ENCODE measurements at places on chromosomes 6 and 20.

- DNase-seq = no peak
These were observed 465 bp upstream of the KCNS1 start for GRCh38 chr20:45101333-45101850.

- DNase-seq = no peak
These were observed 78.1 kb downstream of the UST start for GRCh38 chr6:148824960-148825359.

DNA sequence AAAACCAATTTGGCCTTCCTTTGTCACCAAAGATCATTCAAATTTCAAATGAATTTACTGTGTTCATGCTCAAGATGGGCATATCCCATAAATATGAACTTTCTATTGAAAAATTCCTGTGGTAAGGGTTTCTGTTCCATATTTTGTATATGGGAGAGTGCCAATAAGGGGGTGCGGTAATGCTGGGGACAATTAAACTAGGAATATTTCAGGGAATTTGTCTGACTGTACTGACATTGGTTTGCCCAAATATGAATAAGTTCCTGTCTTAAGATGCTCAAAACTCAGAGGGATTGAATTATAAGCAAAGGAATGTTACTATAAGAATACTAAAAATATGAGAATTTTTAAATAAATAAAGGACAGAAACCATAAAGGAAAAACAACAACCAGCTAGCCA, 553.0 kb upstream of the MARCKS start:
- no peak for DNase-seq

GRCh38 chr6:166005944-166006899, 161.4 kb downstream of the TBXT start:
- peak; percentile 84 for DNase-seq

- DNase-seq = no peak
These were observed 9.7 kb downstream of the BTN3A1 start for GRCh38 chr6:26411751-26412150.

GRCh38 chr20:57960803-57961575, 251.2 kb upstream of the PMEPA1 start:
- DNase-seq = no peak

- no peak for DNase-seq
These were observed 30.1 kb upstream of the MBOAT1 start for GRCh38 chr6:20242397-20242796.

GRCh38 chr6:45423111-45423823, 45.5 kb upstream of the SUPT3H start:
- DNase-seq = no peak

DNA sequence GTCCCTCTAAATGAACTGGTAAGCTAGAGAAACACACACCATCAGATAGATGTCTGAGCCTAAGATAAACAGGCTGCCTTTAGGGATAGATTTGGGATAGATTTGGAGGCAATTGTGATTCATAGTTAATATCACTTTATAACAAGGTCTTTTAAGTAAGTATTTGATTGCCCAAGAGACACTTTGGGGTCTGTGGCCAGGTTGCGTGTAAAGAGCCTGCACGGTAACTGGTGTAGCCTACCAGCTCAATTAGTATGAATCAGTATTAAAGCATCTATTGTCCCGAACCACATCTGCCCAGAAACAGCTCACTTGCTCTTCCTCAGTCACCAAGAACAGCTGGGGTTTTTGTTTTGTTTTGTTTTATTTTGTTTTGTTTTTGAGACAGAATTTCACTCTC, 193.3 kb downstream of the SASH1 start:
- DNase-seq = no peak

DNA sequence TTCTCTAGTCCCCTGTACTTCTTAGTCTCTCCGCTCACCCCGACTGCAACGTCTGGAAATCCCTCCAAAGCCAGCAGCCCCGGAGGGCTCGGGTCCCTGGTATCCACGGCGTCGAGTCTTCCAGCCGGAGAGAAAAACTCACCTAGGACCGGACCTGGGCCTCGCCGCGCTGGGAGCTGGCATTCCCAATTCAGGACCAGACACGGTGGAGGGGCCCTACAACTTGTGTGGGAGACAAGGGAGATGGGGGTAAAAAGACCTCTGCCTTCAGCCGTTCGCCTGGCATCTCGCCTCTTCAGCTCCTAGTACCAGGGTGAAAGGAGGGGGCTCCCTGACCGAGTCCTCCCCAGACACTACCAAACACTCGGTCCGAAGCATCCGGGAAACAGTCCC, 64.3 kb downstream of the GPX5 start:
- DNase-seq = no peak

DNA sequence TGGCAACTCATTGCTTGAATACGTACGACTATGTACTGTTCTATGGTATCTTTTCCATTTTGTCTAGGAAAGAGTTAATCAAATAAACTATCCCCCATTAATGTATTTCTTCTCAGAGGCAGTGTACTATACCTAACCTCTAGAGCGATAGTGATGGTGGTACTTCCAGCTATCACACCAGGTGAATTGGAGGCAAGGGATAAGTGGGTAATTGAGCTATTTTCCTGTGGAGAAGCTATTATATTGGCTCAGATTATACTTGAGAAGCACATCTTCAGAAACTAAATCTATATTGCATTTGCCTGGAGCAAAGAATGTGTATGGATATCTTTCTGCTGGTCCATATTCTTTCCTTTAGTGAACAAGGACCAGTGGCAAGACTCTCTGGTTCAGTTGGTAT, 430.7 kb upstream of the KHDRBS2 start:
- no peak for DNase-seq

- DNase-seq = no peak
These were observed 142.1 kb upstream of the RSPO3 start for GRCh38 chr6:126976253-126976797.

GRCh38 chr20:45507011-45507820, 8.2 kb downstream of the SPINT3 start:
- no peak for DNase-seq

- no peak for DNase-seq
These were observed 201.1 kb downstream of the TFAP2B start for GRCh38 chr6:51019806-51020205.

DNA sequence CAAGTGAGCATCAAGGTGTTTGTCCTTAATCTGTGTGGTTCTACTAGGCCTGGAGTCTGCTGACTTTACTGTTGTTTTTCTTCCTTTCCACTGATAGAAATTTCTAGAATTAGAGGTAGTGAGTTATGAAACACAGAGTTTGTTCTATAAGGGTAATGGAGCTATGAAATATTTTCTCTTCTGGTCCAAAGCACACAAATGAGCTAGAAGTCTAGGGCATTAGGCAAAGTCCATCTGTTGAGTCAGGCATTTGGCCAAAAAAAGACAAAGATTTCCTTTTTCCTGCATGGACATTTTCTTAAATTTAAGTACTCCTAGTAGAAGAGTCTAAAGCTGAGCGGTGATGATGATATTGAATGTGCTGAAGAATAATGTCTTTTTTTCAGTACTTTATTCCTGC, 174.3 kb upstream of the STXBP5 start:
- DNase-seq = no peak

DNA sequence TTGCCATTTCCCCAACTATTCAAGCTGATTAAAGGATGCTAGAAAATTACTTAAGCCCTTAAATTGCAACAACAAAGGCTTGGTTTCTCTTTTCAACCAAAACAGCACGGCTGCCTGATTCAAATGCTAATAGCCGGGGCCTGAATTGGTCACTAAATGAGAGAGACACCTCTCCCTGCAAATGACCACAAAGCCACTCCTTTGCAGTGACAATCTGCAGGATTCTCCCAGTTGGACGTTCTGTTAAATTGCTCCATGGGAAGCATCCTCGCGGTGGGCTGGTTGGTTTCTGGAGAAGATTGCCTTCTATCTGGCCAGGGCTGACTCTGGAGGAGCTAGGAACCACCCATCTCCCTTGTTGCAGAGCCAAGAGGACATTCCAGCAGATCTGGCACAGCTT, 29.7 kb upstream of the TBXT start:
- DNase-seq = no peak

- no peak for DNase-seq
These were observed 5.3 kb upstream of the PM20D2 start for GRCh38 chr6:89140347-89141156.

- DNase-seq = no peak
These were observed 2.1 kb downstream of the RPS21 start for GRCh38 chr20:62388839-62389600.

All from fibroblast of skin of left quadriceps (primary cell).